ENCODE measurements at places on chromosomes 3 and 15.

GRCh38 chr3:124207873-124208485, 216.1 kb upstream of the ROPN1 start:
- DNase-seq, result no peak

DNA sequence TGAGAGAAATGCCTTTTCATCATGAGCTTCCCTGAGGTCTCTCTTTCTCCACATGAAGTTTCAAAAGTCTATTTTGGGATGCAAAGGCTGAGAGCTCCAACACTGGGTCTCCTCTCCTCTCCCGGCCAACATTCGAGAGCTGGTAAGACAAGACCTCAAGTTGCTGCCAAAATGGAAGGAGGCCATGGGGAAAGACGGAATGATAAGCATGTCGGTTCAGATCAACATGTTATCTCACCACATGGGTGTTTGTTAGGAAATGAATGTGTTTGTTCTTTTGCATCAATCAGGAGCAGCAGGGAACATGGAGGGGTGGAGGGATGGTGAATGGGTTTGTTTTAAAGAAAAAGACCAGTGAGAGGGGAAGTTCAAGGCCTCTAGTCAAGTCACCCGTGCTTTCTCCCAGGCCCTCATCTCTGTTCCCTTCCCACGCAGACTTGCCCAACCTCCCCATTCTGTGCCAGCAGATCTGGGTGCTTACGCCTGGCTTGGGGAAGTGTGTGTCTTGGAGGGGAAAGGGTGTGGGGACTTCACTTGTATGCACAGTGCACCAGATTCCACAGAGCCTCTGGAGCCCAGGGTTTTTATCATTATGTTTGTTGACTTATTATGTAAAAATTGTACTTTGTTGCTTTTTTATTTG, 23.5 kb upstream of the ATP10A start:
- DNase-seq, result no peak

DNA sequence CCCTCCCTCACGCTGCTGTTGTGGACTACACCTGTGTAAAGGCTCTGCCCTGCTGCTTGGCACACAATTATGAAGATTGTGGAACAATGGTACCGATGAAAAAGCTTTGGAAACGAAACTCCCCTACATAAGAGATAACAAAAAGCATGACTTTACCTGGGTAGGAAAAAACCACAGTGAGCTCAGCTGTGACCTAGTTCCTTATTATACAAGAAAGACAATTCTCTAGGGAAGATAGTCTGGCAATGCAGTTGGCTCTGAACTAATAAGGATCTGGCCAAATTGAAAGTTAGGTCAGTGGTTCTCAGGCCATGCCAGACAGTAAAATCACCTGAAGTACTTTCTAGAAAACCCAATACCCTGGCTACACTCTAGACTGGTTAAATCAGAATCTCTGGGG, 16.1 kb downstream of the CLEC3B start:
- DNase-seq, result no peak

- DNase-seq, result no peak
Observed at GRCh38 chr3:100871306-100871705, 121.9 kb downstream of the ABI3BP start.

- peak; percentile 88 for DNase-seq
Observed at GRCh38 chr3:184250167-184250828, 826 bp downstream of the EEF1AKMT4 start.

DNA sequence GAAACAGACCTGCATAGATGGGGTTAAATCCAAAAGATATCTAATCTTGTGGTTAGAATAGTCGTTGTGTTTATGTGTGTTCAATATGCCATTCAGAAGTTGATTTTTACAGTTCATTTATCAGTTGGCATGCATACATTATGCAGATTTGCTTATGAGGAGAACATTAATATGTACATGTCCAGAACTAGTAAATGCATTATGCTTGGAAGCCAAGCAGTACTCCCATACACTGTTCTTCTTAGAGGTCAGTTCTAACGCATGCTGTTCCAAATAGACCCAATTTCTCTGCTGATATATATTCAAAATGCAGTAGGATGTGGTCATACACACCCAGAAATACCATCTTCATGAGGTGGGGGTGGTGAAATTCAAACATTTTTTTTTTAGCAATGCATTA, 956 bp downstream of the FGF12 start:
- no peak for DNase-seq

GRCh38 chr3:119731560-119732343, 28.9 kb downstream of the CFAP91 start:
- DNase-seq, result peak; percentile 43

DNA sequence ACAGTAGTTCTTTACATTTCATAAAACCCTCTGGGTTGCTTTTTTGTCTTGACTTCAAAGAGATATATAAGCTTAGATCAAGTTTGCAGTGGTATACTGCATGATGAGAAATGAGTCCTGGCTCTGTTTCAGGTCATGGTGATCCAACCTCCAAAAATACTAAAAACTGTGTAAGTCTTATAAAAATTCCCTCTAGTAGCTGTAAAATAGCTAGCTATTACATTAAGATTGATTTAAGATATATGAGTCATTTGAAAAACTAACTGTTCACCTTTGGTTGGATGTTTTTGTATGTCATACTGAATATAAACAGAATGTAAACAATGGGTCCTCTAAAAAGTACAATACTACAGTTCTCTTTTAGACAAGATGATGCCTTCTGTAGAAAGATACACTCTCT, 879.2 kb downstream of the ROBO1 start:
- DNase-seq, result no peak

- DNase-seq, result peak; percentile 33
Observed at GRCh38 chr15:57216288-57216687, 160.0 kb upstream of the CGNL1 start.

DNA sequence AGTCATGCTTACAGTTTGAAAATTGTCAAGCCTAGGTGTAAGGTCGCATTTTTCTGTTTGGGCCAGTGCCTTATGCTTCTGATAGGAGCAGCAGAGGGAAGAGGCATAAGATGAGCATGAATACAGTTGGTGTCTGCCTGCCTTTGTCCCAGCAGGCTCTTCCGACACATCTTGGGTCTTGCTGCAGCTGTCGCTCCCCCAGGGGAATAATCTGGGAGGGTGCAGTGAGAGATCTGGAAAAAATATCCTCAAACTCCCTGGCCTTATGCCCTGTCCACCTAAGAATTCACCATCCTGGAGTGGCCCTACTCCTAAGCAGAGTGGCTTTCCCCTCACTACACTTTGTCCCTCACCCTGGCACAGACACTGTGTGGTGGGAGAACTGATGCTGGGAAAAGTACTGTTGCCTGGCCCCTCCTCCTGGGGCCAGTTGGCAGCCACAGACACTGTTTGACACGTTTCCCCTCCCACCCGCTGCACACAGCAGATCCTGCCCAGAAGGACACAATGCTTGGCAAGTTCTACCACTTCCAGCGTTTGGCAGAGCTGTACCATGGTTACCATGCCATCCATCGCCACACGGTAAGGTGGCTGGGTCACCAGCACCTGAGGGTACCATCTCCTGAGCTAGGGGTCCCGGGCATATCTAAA, 21.1 kb upstream of the RHO start:
- DNase-seq, result no peak

- no peak for DNase-seq
Observed at GRCh38 chr3:151107177-151107576, 21.7 kb downstream of the MED12L start.

- DNase-seq, result no peak
Observed at GRCh38 chr15:34608517-34608916, 25.1 kb upstream of the GOLGA8B start.

DNA sequence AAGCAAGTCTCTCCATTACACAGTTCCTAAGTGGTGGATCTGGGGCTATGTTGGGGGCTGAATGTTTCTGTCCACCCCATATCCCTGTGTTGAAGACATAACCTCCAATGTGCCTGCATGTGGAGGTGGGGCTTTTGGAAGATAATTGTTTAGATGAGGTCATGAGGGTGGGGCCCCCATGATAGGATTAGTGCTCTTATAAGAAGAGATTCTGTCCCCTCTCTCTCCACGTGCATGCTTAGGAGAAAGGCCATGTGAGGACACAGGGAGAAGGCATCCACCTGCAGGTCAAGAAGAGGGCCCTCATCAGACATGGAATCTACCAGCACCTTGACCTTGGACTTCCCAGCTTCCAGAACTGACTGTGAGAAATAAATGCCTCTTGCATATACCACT, 231.0 kb upstream of the CHRNA7 start:
- no peak for DNase-seq

DNA sequence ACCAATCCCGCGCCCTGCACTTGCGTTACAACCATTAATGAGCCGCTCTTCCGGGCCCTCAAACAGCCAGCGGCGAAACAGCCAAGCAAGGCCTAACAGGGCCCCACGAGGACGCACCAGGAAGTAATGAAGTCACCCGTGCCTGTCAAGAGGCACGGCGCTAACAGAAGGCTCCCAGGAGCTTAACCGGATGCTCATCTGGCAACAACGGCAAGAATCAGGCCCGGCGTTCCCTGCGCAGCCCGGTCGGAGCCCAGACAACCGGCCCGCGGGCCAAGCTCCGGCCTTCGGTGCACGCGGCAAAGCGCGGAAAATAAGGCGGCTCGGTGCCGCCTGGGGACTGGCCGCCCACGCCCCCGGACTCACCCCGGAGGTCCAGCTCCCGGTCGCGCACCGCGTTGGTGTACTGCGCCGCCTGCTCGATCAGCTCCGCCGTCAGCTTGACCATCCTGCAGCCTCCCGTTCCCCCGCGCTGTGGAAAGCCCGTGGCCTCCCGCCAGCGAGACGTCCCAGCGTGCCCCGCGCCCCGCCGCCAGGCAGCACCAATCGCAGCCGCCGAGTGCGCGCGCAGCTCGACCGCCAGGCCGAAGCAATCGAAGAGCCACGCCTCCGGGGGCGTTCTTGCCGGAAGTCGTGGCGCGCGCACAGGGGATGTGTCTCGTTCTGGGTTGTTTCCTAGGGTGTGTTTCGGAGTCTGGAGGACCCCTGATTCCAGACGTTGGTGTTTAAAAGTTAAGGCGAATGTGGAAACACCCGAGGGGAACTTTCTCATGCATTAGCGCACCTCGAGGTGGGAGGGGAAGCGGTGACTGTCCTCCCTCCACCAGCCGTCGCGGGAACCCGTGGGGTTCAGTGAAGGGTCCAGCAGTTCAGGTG, at the start of gene SNRPA1:
SNRPA1 (minus strand) TSS at position 518 of the 876 bp plus-strand sequence; CDS start at position 448, 70 bp downstream.
- DNase-seq, result peak; percentile 99

DNA sequence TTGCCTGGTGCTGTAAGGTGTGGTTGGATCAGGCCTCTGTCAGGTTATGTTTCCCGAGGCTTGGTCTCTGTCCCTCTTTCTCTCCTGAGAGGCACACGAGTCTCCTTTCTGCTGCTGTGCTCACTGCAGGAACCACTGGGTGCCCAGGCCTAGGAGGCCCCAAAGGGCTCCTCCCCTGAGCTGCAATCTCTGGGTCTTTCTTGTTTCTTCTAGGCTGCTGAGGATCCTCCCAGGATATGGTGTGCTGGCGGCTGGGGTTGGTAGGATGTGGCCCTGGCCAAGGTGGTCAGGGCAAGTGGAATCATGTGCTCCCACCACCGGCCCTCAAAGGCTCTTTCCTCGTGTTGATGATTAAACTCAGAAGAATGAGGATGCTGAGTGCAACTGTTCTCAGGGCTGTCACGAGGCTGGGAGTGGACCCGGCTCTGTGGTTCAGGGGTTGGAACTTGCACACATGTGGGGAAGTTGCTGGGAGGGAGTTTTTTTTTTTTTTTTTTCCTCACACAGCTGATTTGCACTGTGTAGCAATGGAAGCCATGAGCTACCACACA, 43.6 kb upstream of the CTSH start:
- peak; percentile 98 for DNase-seq

- DNase-seq, result no peak
Observed at GRCh38 chr15:63815796-63816533, 17.8 kb downstream of the HERC1 start.

DNA sequence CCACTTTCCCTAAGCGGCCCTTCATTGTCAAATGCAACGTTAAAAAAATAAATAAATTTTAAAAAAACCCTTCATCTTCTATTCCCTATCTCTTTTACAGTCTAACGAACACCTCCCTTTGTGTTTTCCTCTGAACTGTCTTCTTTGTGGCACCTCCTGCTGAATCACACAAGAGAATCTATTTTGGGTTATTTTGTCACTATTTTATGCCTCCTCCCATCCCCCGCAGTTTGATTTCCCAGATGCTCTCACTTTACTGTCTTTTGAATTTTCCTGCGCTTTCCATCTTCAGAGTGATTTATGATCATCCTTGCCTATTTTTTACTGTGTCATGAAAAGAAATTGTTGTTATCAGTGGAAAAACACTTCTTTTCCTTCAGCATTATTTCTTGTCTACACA, 32.5 kb downstream of the RYR3 start:
- no peak for DNase-seq

GRCh38 chr3:40078590-40078989, 230.9 kb upstream of the EIF1B start:
- DNase-seq, result no peak

GRCh38 chr15:58544756-58545155, 113.0 kb downstream of the LIPC start:
- DNase-seq, result no peak

Measured in AG08395 (cell line).